ENCODE measurements at places on chromosomes 3 and 15.

GRCh38 chr3:127750226-127751031 lies 71.9 kb downstream of the MGLL start:
- peak; percentile 68 for DNase-seq

DNA sequence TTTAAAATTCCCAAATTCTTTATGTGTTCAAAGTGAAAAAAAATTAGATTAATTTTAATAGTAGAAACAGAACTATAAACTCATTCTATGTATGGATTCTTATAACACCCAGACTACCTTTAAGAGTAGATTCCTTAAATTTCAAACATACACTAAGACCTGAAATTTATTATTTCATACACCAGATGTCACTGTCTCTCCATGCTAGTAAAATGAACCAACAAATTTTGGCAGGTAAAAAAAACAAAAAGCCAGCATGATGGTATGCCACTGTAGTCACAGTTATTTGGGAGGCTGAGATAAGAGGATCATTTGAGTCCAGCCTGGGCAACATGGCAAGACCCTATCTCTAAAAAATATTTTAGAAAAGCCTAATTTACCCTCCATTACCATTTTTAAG lies 461.3 kb upstream of the NAALADL2 start:
- DNase-seq, result no peak

DNA sequence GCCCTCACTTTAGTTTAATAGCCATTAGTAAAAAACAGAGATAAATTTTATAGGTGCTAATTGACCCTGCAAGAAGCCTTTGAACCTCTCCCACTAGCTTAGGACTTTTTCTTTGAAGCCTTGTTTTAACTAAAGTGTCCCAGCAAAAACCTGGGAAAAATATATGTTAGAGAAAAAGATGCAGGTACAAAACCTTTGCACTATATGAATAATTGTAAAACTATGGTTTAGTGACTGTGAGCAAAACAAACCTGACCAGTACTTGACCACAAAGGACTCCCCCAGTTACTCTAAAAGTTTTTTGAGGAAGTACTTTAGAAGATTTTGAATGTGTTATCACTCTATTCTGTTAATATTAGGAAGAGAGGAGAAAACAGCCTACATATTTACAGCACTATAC lies 123.3 kb upstream of the TP63 start:
- no peak for DNase-seq

GRCh38 chr3:60650171-60650570 lies 601.1 kb downstream of the FHIT start:
- no peak for DNase-seq

- peak; percentile 68 for DNase-seq
Observed at GRCh38 chr3:126261037-126261436, 80.7 kb upstream of the ALDH1L1 start.

GRCh38 chr3:169526246-169526645 lies 137.3 kb downstream of the MECOM start:
- no peak for DNase-seq

GRCh38 chr3:54322354-54322753 lies 200.0 kb downstream of the CACNA2D3 start:
- DNase-seq, result no peak

DNA sequence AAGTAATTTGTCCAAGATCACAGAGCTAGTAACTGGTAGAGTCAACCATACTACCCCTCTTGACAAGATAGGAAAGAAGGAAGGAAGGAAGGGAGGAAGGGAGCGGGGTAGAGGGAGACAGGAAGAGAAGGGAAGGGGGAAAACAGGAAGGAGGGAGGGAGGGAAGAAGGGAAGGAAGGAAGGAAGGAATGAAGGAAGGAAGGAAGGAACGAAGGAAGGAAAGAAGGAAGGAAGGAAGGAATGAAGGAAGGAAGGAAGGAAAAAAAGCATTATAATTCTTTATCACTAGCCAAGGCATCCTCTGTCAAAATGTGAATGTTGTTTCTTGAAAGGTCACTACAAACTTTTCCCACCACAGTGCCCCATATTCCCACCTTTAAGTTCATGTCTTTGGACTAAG lies 223.6 kb downstream of the SHQ1 start:
- DNase-seq, result no peak
